NCI-H1417 treated with DMSO at 0.1 percent for 48 hours (cell line): ENCODE measurements at places on chromosomes 3 and 15.

- peak; percentile 4 for DNase-seq
These were observed 63.2 kb upstream of the LPP start for GRCh38 chr3:188090620-188091309.

DNA sequence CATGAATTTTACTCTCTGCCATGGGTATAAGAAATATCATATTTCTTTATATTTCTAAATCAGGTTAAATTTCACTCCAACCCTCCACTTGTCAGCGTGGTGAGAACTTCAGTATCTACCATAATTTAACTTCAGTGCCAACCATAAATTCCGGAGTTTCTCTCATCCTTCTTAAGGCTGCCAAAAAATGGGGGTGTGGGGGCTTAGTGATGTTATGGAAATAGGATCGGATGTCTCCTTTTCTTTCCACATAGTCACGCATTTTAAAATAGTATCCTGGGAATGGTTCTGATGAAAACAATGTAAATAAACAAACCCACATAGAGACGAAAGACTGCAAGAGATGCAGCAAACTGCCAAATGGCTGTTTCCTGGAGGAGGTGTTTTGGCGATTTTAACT lies 12.9 kb upstream of the FAM3D start:
- DNase-seq, result no peak

- no peak for DNase-seq
These were observed 5.2 kb upstream of the ZXDC start for GRCh38 chr3:126480861-126481260.

GRCh38 chr3:196563721-196564225 lies 4.6 kb downstream of the WDR53 start:
- no peak for DNase-seq

DNA sequence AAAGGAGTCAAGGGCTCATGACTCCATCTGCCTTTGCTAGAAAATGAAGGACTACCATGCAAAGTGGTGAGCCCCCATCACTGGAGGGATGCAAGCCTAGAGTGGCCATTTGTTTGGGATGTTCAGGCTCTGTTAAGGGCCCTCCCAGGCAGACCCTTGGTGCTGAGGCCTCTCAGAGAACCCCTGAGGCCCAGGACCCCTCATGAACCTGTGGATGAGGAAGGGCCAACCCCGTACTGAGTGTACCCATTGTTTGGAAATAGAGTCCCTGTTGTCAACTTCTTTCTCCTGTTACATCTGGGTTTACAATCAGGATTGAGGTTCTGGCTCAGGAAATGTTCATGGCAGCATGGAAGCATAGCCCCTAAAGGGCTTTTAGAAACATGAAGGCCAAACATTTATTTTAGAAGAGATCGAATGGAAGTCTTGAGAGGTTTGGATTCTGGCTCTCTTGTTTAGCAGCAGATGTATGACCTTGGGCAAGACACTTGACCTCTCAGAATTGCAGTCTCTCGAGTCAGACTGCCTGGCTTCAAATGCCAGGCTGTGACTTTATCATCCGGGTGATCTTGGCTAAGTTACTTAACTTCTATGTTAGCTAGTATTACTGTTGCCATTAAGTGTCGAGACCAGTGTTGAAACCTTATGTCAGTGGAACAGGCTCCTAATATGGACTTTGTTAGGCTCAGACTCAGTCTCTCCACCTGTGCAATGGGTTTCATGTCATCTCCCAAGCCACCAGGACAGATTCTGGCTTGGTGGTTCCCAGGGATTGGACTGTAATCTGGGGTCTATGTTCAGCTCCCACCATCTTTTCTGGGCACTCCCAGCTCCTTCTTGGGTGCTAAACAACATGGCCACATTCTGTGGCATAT lies 12.4 kb downstream of the ITGA11 start:
- no peak for DNase-seq

DNA sequence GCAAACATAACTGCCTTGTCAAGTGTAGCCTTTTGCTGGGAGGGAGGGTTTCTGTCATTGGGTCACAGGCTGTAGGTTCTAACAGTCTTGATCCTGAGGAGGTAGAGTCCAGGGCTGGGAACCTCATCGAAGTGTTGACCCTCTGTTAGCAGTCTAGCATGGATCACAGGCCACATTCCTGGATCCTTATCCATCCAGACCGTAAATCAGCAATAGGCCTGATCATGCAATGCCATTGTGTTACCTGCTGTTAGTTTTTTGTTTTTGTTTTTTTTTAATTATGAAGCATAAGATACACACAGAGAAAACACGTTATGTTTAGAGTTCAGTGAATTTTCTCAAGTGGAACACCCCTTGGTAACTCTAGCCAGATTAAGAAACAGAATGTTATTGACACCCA lies 282.0 kb upstream of the TPM1 start:
- no peak for DNase-seq

DNA sequence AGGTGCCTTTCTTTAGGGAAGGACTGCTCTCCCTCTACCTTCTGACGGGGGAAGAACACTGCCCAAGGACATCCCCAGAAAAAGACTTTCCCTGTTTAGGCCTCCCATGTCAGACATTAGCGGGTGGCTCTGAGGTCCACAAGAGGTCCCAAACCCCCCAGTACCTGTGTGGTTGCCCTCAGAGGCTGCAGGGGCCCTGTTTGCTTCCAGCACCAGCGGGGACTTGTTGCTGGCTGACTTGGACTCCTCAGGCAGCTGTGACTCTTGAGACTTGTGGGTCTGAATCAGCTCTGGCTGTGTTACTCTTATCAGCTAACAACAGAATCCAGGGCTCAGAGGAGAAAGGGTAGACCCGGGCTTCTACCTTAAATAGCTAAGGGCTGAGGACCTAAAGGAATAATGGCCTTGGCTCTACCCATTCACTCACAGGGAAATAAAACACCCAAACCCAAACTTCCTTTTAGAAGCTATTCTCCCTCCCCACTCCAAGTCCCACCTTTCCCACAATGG lies 39.2 kb downstream of the SEMA3G start:
- DNase-seq, result no peak

DNA sequence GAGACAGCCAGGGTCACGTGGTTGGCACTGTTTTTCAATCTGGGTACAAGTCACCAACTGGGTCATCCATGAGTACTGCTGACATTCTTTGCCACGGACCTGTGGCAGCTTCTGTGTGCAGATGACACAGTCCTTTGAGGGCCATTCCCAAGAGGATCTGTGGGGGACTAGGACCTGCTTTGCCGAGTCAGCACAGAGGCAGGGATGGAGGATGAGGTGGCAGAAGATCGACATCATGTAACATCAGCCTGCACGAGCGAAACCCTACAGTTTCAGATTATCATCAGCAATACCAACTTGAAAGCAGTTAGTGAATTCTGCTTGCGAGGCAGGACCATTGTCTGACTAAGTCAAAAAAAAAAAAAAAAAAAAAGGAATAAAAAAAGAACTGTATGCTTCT lies 227.7 kb downstream of the FOXP1 start:
- no peak for DNase-seq

DNA sequence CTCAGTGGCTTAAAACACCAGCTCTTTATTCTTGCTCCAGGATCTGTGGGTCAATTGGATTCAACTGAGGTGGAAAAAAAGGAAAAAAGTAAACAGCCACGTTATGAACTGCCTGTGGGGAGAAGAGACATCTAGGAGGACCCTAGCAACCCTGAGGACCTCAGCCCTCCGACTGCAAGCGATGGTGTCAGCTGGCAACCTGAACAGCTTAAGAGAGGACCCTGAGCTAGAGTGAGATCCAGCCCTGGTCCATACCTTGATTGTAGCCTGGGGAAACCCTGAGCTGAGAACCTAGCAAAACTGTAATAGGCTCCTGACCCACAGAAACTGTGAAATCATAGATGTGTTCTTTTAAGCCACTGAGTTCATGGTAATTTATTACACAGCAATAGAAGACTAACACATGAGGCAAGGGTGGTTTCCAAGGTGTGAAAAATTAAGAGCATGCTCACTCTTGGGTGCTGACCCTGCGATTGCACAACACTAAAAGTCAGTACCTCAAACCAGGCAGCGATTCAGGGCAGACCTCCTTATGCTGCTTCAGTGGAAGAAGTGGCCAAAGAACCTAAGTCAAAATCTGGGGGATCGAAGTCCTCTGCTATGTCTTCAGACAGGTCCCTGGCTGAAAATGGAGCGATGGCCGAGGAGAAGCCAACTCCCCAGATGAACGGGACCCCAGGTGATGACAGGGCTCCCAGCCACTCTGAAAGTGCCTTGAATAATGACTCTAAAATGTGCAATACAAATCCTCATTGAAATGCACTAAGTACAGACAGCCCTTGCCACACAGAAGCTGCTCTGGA lies 57.7 kb downstream of the GASK1A start:
- DNase-seq, result no peak

DNA sequence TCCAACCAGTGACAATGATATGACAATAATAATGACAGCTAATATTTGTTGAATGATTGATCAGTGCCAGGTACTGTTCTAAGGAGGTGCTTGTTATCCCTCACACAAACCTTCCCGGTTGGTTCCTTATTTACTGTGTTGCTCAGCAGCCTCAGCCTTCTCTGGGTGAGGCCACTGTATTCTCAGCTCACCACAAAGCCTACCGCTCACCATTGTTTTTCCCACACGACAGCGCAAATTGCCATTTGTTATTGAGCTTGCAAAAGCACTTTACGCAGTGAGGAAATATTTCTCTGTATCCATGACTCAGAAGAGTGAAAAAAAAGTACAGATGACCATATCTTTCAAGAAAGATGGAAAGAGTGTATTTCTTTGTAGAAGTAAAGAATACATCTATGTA lies 49.5 kb upstream of the PDZRN3 start:
- no peak for DNase-seq

GRCh38 chr15:85691350-85692240 lies 103.1 kb downstream of the KLHL25 start:
- DNase-seq, result no peak

GRCh38 chr3:24678021-24678420 lies 183.4 kb upstream of the THRB start:
- no peak for DNase-seq

- no peak for DNase-seq
These were observed 17.1 kb downstream of the CYP19A1 start for GRCh38 chr15:51321316-51321715.

- no peak for DNase-seq
These were observed 406.8 kb upstream of the CBLB start for GRCh38 chr3:106275592-106275991.

- no peak for DNase-seq
These were observed 9.2 kb downstream of the SMAD6 start for GRCh38 chr15:66711260-66711659.

GRCh38 chr3:139639662-139640061 lies 38.1 kb downstream of the NMNAT3 start:
- no peak for DNase-seq

- no peak for DNase-seq
These were observed 1076.8 kb downstream of the TUSC7 start for GRCh38 chr3:117786349-117786748.
